ENCODE measurements at places on chromosomes 7 and 10.

- peak; percentile 31 for ATAC-seq
- peaks cover 3% of the 10 kb centered on the region for H3K36me3 ChIP-seq
- no peaks in the 10 kb centered on the region for H3K4me1 ChIP-seq
- H3K27ac ChIP-seq = no peak overlapping the region
These were observed 752 bp downstream of the KLF14 start for GRCh38 chr7:130732980-130733930.

DNA sequence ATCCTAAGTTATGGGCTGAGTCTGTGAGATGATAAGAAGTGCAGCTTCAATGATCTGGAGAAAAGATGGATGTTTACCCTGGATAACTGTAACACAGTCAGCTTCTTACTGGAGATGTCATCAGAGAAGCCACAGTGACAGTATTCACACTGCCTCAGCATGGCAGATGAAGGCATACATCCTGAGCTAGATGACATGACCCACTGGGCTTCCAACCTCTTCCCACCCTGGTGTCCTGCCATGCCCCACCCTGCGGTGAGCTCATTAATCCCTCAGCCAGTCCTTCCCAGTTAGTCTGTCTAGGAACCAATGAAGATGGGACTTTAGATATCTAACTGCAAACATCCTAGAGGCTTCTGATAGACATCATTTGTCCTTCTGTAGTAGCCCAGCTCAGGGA is 213.8 kb downstream of the TAX1BP1 start:
- no peak overlapping the region for H3K4me3 ChIP-seq
- H3K27me3 ChIP-seq = no peaks in the 10 kb centered on the region
- no peak overlapping the region for H3K27ac ChIP-seq
- H3K36me3 ChIP-seq = no peaks in the 10 kb centered on the region
- no peak for ATAC-seq

DNA sequence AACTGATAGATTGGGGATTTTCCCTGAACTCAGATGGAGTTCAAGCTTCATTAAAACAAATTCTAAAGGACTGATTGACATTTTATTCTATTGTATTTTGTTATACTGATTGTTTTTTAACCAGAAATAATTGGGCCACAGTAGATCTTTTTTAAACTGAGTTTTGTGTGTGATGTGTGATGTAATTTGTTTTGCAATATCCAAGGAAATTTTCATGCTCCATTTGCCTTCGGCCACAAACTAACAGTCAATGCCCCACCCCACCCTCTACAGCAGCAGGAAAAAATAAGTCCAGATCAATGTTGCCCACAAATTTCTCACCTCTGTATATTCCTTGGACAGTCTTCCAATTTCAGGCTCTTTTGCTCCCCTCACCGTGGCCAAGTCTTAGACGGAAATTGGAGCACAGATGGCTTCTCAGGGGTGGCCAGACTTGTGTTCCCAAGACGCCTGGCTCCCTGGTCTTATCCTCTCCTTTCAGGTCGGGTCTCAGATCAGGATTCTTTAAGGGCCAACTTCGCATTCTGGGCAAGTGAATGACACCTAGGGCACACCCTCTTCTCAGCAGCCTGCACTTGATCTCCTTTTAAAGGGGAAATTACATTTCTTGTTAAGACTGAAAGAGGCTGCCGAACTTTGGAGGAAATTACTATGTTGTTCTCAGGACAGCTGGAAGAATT is at the start of gene SVOPL:
SVOPL (minus strand) TSS at position 506 of the 680 bp plus-strand sequence. CDS start 22,317 bp downstream, outside the sequence.
- no peaks in the 10 kb centered on the region for H3K4me1 ChIP-seq
- no peak within 1 kb of the TSS for H3K4me3 ChIP-seq
- H3K27me3 ChIP-seq = no peaks in the 10 kb centered on the region
- H3K36me3 ChIP-seq = no peaks in the 10 kb centered on the region
- no peak within 1 kb of the TSS for H3K27ac ChIP-seq

GRCh38 chr7:151315038-151315655 is 26.5 kb upstream of the NUB1 start:
- ATAC-seq = peak; percentile 74
- H3K36me3 ChIP-seq = no peaks in the 10 kb centered on the region
- no peaks in the 10 kb centered on the region for H3K27me3 ChIP-seq

DNA sequence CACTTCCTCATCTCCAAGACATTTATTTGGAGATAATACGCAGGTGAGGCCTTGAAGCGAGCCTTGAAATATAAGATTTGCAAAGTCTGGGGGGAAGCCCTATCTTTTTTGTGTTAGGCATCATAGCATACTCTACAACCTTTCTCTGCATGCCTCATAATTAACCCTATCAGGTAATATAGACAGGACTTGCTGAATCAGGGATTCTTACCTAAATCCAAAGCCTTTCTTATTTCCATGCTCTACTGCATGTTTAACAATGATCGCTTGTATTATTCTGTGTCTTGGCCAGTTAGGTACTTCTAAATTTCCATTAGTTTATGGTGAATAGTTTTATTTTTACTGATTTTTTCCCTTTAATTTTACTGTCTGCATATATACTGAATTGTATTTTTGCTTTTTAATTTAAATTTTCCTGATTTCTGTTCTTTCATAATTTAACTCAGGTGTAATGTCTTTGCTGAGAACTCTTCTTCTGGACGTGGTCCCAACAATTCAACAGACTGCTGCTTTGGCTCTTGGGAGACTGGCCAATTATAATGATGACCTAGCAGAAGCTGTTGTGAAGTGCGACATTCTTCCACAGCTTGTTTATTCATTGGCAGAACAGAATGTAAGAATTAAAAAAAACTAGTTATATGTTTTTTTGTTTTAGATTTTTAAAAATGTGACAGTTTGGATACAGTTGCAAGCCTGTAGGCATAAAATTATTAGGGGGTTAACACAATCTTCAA is 19.3 kb downstream of the SPAG6 start:
- H3K27me3 ChIP-seq = peaks cover 16% of the 10 kb centered on the region
- ATAC-seq = no peak
- H3K4me1 ChIP-seq = no peaks in the 10 kb centered on the region

DNA sequence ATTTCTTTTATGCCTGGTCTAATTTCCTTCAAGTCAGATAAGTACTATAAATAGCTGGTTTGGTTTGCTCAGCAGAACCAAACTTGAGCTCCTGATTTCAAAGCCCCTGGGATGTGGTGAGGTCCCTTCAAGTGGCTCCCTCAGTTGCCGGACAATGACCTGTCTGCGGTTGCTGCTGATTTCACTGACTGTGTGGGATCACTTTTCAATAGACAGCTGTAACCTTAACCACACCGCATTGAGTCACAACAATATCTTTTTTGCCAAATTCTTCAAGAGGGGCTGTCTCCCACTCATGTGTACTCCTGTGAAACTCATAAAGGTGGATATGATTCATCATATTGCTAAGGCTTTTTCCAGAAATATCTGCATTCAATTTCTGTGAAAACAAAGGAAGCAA is 23.1 kb upstream of the ITGA8 start:
- ATAC-seq = no peak
- H3K27me3 ChIP-seq = no peaks in the 10 kb centered on the region
- H3K36me3 ChIP-seq = no peaks in the 10 kb centered on the region
